Gastroesophageal sphincter (tissue), 4 donors: ENCODE measurements at places on chromosomes 11 and 22.

DNA sequence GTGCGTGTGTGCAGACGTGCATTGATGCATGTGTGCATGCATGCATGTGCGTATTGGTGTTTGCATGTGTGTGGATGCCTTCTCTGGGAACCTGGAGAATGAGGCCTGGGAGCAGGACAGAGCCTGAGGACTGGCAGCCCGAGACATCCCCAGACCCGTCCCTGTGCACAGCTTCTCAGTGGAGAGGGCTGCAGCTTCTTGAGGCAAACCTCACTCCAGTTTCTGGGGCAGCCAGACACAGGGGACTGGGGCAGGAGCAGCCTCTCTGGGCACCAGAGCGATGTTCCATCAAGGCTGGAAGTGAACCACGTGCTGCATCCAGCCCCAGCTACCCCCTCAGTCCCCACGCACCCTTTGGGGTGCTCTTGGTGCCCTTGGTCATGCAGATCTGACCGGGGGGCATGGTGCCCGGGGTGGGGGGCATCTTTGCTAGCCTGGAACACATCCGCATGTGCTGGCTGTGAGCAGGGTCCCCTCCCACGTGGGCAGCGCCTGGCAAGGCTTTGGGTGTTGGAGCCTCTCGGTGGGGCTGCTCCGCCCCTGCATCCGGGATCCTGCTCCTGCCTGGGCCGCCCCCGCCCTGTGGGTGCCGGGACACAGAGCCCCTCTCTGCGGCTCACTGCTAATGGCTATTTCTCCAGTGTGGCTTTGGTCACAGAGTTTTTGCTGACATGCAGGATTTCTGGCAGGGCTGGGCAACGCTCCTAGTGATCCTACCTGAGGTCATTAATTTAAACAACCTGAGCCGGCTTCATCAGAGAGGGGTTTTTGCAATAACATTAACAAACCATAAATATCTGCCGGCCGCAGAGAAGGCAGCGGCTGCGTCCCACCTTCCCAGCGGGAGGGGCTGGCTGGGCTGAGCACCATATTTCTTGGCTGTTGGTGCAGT, 434.7 kb downstream of the TBC1D22A start:
- ATAC-seq, result no peak

- no peak for ATAC-seq
These were observed 9.2 kb downstream of the HRAS start for GRCh38 chr11:526192-526591.

DNA sequence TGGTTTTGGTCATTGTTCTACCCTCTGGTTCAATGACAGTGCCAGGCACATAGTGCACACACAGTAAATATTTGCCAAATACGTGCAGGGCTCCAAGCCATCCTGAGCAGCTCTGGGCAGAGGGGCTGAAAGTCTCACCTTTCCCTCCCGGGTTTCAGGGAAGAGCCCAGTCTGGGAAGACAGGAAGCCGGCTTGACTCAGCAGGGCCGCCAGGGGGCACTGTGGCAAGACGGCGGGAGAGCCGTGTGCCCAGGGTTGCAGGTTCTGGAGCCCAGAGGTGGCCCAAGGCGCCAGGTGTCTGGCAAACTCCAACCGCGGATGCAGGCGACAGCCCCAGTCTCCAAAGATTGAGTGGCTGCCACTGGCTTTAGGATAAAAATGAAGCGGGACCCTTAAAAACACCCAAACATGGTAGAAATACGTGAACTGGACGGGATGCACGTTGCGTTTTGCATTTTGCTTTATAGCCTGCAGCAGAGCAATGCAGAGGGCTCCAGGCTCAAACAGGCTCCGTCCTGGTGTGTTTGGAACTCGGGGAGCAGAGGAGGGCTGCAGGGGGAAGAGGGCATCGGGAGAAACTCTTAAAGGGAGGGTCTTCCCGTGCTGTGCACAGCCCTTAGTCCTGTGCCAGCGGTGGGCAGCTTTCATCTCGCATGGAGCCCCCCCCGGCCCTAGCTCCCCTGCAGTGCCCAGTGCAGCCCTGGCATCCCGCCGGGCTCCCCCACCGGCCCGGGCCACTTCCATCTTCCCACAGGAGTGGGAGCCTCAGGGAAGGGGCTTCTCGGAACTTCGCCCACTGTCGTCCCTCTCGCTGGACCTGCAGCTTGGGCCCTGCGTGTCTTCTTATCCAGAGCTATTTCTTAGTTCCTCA, 10.7 kb downstream of the KRTAP5-5 start:
- peak; percentile 39 for ATAC-seq

DNA sequence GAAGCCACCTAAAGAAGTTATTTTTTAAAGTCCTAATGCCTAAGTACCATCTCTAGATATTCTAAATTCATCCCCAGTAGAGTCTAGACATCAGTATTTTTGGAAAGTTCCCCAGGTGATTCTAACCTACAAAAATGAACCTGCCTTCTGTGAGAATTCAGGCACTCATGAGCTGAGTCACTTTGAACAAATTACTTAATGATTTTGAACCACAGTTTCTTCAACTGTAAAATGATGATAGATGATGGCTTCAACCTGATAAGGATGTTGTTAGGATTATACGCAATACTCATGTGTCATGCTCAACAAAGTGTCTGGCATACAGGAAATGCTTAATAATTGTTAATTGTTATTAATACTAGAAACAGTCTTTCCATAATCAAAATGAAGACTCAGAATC, 82.8 kb upstream of the OR5AK2 start:
- no peak for ATAC-seq

DNA sequence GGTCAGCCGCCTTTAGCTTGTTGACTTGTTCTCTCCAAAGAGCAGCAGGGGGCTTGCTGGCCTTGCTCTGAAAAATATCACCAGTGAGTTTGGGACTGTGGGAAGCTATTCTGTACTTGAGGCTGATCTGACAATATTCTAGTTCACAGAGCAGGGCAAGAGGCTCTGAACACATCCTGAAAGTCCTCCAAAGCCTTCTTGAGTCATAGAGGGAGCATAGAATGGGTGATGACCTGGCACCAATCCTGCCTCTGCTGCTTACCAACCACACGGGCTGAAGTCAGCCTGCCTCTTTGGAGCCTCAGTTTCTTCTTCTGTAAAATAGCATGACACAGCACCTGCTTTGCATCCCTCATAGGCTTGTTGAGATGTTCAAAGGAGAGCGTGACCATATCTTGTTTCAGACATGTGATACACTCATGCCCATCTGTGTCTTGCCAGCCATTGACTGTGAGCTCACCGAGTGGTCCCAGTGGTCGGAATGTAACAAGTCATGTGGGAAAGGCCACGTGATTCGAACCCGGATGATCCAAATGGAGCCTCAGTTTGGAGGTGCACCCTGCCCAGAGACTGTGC, 96.6 kb downstream of the RRAS2 start:
- no peak for ATAC-seq

- peak; percentile 81 for ATAC-seq
These were observed 35.6 kb upstream of the TPBGL start for GRCh38 chr11:75204685-75205563.

- peak; percentile 84 for ATAC-seq
These were observed 321.6 kb downstream of the AASDHPPT start for GRCh38 chr11:106399076-106399511.

GRCh38 chr22:32802237-32802765, 796 bp downstream of the TIMP3 start:
- no peak for ATAC-seq

- ATAC-seq, result no peak
These were observed 59.8 kb upstream of the SEPTIN5 start for GRCh38 chr22:19654338-19654987.

- ATAC-seq, result no peak
These were observed 26.0 kb downstream of the DKK3 start for GRCh38 chr11:11982461-11982860.

GRCh38 chr22:22425356-22425755, 83.2 kb downstream of the ZNF280B start:
- ATAC-seq, result no peak

DNA sequence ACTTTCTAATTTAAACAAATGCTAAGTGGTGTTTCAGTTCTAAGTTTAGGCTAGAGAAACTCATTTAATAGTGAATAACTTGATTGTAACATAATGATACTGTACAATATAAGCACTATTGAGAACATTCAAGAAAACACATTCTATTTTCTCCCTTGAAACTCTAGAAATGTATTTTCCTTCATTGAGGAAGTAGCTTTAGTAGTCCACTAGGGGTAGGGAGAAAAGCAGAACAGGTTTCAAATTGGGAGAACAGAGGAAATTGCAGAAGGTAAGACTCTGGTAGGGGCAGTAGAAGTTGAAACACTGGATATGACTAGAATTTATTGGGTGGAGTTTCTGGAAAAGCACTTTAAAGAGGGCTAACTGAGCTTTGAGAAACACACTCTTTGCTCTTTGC, 31.6 kb upstream of the MPPED2 start:
- ATAC-seq, result no peak

DNA sequence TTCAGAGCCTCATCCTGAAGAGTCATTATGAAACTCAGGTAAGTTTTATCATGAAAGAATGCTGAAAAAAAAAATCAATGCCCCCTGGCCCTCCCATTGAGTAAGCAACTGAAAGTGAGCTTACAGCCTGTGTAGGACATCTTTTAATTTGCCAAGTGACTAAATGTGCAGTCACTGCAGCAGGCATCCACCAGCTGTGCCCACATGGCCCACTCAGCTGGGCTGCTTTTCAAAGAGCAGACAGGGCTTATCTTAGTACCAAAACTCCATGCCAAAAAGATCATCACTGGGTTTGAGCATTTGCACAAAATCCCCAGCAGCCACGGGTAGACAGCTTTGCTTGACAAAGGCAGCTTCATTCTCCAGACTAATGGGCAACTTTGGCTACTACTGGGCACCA, 709.7 kb downstream of the NTM start:
- ATAC-seq, result no peak

- no peak for ATAC-seq
These were observed 5.1 kb downstream of the CDC42BPG start for GRCh38 chr11:64839335-64839734.
